Aorta (tissue), 5 donors: ENCODE measurements at places on chromosomes 1 and 21. TPM values are rescaled to one million over a fixed set of nuclear protein-coding genes. Genes with fewer than 3 reads are reported as not detected.

The C1orf94 gene
- not detected for total RNA-seq

The ESRRG gene
- total RNA-seq = 0.21 TPM

The SASS6 gene
- total RNA-seq = 2.5 TPM

The RC3H1 gene
- 33.9 TPM for total RNA-seq

The TSPEAR gene
- total RNA-seq = not detected

The MROH9 gene
- 0.39 TPM for total RNA-seq

The FASLG gene
- 0.33 TPM for total RNA-seq

The PLA2G5 gene
- total RNA-seq = 6.8 TPM

The HMCN1 gene
- 24.2 TPM for total RNA-seq

The ATP1A1 gene
- 216 TPM for total RNA-seq

The MX2 gene
- 21.8 TPM for total RNA-seq

The ACOT11 gene
- total RNA-seq = 17.5 TPM

The GJB5 gene
- not detected for total RNA-seq

The NECAP2 gene
- 60.4 TPM for total RNA-seq
